ENCODE measurements at places on chromosomes 12 and 14.

DNA sequence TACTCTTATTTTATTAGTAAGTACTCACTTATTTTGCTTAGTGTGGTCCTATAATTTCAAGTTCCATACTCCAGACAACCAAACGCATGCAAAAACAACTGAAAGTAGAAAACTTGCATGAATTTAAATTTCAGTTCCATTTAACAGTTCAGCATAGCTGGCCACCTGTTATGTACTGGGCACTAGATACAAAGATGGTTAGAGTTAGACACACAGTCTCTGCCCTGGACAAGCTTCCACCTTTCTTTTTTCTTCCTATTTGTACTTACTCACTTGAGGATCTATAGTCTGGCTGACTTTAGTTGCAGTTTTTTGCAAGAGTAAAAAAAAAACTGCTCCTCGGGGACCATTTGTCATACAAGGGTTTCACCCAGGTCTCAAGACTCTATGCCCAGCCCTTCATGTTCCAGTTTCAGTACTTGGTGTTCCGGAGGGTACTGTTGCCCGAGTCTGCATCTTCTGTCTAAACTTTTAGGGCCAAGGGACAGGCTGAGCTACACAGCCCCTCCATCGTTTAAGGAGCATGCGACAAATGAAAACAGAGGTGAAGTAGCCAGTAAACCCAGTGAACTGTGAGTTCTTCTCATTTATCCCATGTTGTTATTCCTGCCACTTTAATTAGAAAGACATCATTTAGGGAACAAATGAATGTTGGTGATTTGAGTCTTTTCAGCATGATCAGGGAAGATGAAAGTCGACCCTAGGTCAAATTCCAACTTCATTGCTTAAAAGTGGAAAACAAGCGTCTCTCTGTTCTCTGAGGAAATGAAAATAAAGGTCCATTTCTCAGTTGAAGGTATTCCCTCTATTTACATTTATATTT lies 22.3 kb downstream of the RPGRIP1 start:
- DNase-seq = no peak

- no peak for DNase-seq
Measured at GRCh38 chr12:105738051-105738450, 400.7 kb downstream of the NUAK1 start.

DNA sequence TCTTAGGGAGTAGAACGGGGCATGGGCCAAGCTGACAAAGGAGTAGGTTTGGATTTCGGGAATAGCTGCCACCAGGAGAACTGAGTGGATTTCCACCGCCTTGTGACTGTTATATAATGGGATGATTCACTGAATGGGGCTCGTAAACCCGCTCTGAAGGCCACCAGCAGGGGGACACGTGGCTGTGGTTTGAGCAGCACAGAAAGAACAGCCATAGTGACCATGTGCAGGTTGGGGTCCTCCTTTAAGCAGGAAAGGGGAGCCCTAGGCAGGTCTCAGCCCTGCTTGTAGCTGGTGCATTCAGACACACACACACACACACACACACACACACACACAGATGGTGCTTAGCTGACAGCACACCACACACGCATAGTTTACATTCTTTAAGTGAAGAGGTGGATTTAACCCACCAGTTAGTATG lies 8.6 kb upstream of the ASB2 start:
- no peak for DNase-seq

GRCh38 chr14:79028281-79028680 lies 858.1 kb downstream of the NRXN3 start:
- no peak for DNase-seq

DNA sequence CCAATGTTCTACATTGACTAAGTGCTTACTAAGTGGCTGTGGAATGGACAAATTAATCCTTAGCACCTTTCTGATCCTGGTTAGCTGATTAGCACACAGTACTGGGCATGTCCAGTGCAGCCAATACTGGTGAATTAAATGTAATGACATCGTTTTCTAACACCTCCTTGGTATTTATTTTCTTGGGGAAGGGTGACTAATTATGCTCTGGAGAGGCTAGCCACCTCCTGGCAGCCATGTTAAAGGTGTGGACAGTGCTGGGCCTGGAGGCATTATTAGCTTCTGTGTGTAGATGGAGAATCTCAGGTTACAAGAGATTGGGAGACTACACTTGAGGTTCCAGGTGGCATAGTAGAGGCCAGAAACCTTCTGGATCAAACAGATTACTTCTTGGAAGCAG lies 230.9 kb upstream of the DDHD1 start:
- DNase-seq = no peak

Data from SIG-M5 (cell line).